Stimulated activated CD4-positive, alpha-beta T cell treated with anti-CD3 and anti-CD28 coated beads, Interleukin-15, amount 100 ng/mL, for 1 hour (primary cell): ENCODE measurements at places on chromosomes 1 and 21.

GRCh38 chr1:19007491-19008441, 51.3 kb upstream of the IFFO2 start:
- DNase-seq: no peak

DNA sequence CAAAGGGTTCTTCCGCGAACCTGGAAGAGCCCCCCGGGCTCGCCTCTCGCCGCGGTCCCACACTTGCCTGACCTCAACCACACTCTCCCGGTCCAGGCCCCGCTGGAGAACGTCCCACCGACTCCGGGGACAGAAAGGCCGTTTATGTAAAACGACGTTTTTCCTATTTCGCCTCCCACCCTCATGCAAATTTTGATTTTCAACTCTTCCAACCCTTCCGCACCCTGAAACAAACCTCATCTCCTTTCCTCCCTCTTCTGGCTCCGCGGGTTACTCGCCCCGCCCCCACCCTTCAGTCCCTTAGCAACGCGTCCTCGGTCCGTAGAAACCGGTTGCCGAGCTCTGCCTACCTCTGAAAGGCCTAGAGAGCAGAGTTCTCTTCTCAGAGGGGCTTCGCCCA, at the start of gene C1orf141:
TSS of gene C1orf141 (minus strand) at position 276 of the 400 bp plus-strand sequence. CDS start 7,730 bp downstream, outside the sequence.
- DNase-seq: no peak

- no peak for DNase-seq
Observed at GRCh38 chr1:240306673-240307072, 215.0 kb downstream of the FMN2 start.

DNA sequence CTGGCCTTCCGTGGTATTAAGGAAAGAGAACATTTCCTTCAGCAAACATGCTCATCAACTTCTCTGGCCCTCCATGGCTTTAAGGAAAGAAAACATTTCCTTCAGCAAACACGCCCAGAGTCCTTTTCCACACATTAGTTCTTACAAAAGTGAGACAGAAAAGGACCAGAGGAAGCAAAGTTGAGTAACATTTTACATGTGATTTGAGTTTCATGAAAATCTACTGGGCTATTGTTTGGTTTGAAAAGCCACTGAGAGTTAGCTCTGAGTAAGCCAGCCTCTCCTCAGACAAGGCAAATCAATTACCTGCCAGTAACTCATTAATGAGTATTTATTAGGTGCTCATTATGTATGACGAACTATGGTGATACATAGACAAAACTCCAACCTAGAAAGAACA, 78.0 kb downstream of the NID1 start:
- no peak for DNase-seq

DNA sequence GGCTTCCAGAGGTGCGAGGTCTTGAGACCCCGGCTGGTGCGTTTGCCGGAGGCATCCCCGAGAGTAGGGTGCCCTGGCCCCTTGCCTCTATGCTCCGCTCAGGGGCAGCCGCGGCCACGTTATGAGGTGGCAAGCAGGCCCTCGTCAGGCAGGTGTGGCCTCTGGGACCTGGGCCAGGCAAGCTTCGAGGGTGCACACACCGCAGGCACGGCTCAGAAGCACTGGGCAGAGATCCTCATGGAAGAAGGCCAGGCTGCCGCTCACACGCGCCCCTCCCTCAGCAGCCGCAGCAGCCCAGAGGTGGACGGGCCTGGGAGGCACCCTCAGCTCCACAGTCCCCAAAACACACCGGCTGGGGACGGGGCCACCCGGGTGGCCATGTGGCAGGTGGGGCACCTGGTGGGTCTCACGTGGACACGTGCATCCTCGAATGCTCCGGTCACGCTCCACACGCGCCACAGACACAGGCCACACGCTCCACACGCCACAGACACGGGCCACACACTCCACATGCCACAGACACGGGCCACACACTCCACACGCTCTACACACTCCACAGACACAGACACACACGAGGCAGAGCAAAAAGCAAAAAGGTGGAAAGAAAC, 6.5 kb downstream of the SDF4 start:
- no peak for DNase-seq

DNA sequence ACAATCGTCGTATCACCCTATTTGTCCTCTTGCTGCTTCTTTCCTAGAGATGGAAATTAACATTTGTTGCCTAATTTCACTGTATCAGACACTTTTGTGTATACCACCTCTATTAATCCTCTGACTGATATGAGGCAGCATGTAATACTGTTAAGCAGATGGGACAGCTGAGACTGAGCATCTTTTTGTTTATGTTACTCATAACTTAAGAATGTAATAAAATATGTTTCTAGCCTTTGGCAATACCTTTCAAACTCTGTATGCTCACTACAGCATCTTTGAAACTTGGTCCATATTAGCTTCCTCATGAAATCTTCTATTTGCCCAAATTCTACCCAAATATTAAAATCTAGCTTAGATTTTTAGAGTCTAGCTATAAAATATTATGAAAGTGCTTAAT, 2.3 kb downstream of the OR14K1 start:
- no peak for DNase-seq

DNA sequence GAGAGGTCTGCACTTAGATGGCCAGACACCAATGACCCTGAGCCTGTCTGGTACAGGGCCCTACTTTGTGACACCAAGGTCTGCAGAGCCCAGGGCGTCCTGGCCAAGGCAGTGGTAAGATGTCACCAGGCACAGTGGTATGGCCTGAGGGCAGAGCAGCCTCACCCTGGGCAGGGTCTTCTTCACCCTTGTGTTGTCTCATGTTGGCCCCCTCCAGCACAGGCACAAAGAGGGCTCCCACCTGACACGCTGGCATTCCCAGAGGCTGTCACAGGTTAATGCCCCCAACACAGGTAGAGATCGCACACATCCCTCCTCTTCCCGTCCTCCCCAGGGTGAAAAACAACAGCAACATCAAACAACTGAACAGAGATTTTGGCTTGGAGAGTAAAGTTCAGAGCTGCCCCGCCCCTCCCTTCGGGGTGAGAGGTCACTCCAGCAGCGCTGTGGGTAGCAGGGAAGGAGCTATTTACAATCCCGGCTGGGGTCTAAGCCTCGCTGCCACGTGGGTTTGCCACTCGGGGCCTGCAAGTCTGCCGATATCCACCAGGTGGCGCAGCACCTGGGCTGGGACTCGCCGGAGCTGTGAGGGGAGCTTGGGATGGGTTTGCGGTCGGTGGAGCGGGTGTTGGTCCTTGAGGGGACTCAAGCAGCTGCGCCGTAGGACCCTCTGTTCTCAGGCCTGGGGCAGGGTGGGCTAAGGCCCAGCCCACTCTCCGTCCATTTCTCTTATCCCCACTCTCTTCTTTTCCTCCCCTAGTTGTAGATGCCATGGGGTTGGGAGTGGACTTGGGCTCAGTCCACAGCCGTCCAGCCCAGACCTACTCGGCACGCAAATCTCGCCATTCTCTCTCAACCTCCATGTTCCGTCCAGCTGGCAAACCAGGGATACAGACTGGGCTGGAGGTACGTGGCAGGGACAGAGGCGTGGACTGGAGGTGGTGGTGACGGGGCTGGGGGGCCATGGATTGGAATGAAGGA, 12.7 kb downstream of the EFNA3 start:
- peak; percentile 75 for DNase-seq

DNA sequence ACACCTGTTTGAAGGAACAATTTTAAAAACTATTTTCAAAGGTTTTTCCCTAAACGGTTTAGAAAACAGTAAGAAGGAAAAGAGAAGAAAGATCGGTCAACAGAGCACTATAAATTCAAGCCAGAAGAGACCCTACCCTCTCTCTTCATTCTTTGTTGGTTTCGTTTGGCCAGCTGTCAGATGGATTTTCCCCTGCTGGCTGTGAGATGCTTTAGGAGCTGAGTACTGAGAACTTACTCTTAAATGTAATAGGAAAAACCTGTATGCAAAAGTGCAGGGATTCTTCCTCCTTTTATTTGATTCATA, 1.3 kb upstream of the TXNIP start:
- DNase-seq: no peak

DNA sequence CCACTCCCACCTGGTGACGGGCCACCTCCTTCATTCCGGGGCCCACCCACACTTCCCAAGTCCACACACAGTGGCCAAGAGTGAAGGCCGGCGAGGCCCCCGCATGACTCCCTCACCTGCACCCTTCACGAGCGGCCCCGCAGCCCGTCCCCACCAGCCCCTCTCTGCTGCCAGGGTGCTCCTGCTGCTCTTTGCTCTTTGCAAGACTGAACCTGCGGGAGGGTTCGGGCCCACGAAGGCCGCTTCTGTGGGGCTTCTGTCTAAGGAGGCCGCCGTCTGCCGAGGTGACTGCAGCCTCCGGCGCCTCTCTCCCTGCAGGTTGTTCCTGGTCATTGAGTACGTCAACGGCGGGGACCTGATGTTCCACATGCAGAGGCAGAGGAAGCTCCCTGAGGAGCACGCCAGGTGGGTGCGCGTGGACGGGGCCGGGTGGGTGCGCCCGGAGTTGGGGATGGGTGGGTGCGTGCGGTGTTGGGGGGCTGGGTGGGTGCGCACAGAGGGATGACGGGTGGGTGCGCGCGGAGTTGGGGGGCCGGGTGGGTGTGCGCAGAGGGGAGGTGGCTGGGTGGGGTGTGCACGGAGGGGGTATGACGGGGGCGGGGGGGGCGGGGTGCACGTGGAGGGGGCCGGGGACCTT, 25.3 kb downstream of the FAAP20 start:
- no peak for DNase-seq

- DNase-seq: no peak
Observed at GRCh38 chr1:39195166-39196111, 9.1 kb upstream of the MACF1 start.

GRCh38 chr1:161498646-161499045, 6.6 kb upstream of the FCGR2A start:
- DNase-seq: no peak

DNA sequence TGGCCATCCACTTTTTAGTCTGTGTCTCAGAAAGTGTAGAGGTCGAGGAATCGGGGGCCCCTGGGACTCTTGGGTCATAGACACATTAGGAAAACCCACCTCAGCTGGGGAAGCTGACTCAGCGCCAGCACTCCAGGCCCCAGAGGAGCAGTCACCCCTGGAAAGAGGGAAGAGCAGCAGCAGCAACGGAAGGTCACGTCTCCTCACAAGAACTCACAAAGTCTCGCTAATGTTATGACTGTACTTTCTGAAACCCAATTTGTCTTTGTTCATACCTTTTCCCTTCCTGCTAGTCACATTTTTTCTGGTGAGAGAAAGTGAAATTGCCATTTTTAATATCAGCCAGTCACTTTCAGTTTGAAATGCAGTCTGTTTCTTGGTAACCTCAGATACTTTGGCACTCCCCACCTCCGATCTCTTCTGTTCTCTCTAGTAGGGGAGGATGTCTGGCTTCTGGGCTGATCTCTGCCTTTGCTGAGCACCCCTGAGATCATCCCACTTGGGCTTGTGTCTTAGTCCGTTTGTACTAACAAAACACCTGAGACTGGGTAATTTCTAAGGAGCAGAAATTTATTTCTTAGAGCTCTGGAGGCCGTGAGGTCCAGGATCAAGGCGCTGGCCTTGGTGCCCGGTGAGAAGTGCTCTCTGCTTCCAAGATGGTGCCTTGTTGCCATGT, 6.0 kb upstream of the NLRP3 start:
- no peak for DNase-seq

DNA sequence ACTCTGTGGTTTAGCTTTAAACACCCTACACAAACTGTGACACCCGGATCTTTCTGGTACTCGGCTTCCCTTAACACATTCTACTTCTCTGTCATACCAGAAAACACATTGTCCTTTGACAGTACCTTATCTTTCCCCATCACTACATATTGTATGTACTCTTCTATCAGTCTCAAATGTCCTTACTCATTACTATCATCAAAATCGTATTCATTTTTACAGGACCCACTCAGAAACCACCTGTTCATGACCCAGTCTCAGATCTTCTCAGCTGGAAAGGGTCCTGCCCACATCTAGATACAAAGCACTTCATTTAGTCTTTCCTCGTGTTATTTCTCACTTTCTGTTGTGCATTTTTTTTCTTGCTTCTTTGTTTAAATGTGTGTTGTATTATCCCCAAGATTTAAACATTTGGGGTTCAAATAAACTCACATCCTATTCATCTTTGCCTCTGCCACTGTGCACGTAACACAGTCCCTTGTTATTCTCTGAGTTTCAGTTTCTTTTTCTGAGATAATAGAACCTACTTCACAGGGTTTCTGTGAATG, 27.7 kb downstream of the CD34 start:
- no peak for DNase-seq

GRCh38 chr1:54463259-54464030, 57.3 kb upstream of the SSBP3 start:
- DNase-seq: no peak

- no peak for DNase-seq
Observed at GRCh38 chr1:238660849-238661248, 725.5 kb upstream of the CHRM3 start.

- DNase-seq: no peak
Observed at GRCh38 chr1:86542631-86543030, 4.2 kb upstream of the CLCA4 start.

- peak; percentile 32 for DNase-seq
Observed at GRCh38 chr1:110060034-110060661, 10.3 kb downstream of the ALX3 start.

- DNase-seq: no peak
Observed at GRCh38 chr1:27966402-27967105, 6.8 kb downstream of the XKR8 start.

DNA sequence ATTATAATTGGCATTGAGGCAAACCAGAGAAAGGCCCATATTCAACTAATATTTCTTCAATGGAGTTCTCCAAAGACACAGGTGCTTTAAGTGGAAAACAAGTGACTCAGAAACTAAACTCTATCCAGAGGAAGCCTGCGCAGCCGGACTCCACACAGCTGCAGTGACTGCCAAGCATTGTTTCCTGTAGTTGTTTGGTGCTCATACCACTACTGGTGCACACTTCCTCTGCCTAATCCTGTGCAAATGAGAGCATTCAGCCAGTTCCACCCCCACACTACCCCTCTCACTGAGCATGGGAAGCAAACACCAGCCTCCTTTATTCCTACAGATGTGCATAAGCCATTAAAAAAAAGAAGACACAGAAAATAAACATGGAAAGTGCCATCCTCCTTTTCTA, 102.9 kb downstream of the VAV3 start:
- no peak for DNase-seq

DNA sequence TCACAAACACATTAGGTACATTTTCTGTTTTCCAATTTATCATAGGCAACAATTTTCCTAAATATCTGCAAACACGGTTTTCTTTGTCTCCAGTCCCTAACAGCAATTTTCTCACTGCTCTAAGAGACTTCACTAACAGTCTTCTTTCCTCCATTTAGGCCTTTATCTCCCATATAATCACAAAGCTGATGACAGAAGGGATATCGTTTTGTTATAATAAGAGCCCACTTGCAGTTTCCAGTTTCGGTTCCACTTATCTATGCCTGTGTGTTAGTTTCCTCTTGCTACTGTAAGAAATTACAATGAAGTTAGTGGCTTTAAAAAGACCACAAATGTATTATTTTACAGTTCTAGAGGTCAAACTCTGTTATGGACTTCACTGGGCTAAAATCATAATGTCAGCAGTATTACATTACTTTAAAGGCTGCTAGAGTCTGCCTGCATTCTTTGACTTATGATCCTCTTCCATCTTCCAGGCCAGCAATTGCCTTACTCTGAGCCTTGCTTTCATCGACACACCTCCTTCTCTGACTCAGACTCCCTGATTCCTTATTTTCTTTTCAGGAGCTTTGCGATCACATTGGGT, 549.3 kb downstream of the NCAM2 start:
- DNase-seq: no peak

GRCh38 chr1:209645574-209646452, 6.4 kb downstream of the LAMB3 start:
- no peak for DNase-seq
